ENCODE measurements at places on chromosomes 11 and 22. TPM values are rescaled to one million over a fixed set of nuclear protein-coding genes. Genes with fewer than 3 reads are reported as not detected.

Gene HORMAD2
- polyA plus RNA-seq: not detected

Gene SCN4B
- 4.9 TPM for polyA plus RNA-seq

Gene SELENOH
- polyA plus RNA-seq: 326 TPM

Gene ME3
- polyA plus RNA-seq: 2.7 TPM

Gene ENTHD1
- not detected for polyA plus RNA-seq

Gene ACR
- polyA plus RNA-seq: not detected

Gene HBB
- polyA plus RNA-seq: not detected

Gene INS
- not detected for polyA plus RNA-seq

Gene DGCR6L
- polyA plus RNA-seq: 93.5 TPM

Gene LYVE1
- not detected for polyA plus RNA-seq

Gene SCUBE2
- polyA plus RNA-seq: 0.29 TPM

Gene HTR3A
- polyA plus RNA-seq: 9.3 TPM

Gene AGBL2
- 6.5 TPM for polyA plus RNA-seq

Gene P2RY2
- 1.5 TPM for polyA plus RNA-seq

Gene PKP3
- 16.7 TPM for polyA plus RNA-seq

Gene ANKK1
- 0.38 TPM for polyA plus RNA-seq

Gene MS4A6E
- not detected for polyA plus RNA-seq

Gene CPT1A
- polyA plus RNA-seq: 2.9 TPM

Gene CNIH2
- polyA plus RNA-seq: 11.6 TPM

Gene GLB1L3
- polyA plus RNA-seq: 14.9 TPM

Gene GATD1
- 101 TPM for polyA plus RNA-seq

Gene SEPTIN3
- 39.7 TPM for polyA plus RNA-seq

Gene ABCC8
- 4.9 TPM for polyA plus RNA-seq

Gene TIRAP
- polyA plus RNA-seq: 5.6 TPM

Gene CHADL
- polyA plus RNA-seq: 2.2 TPM

Gene ANGPTL5
- polyA plus RNA-seq: not detected

Gene PAFAH1B2
- polyA plus RNA-seq: 26.2 TPM

Gene DMC1
- polyA plus RNA-seq: 3.8 TPM

Gene UPB1
- 0.09 TPM for polyA plus RNA-seq

Gene SCGB1C1
- not detected for polyA plus RNA-seq

Gene IRAG1
- polyA plus RNA-seq: 1.8 TPM

Gene OR52I2
- polyA plus RNA-seq: not detected

Gene ZNF280A
- polyA plus RNA-seq: 0.06 TPM

Gene CTNND1
- polyA plus RNA-seq: 97.8 TPM

Gene MUC2
- polyA plus RNA-seq: not detected

Gene KDELR3
- 8.0 TPM for polyA plus RNA-seq

Gene JAML
- 0.05 TPM for polyA plus RNA-seq

Gene KCNJ1
- polyA plus RNA-seq: 0.19 TPM

Gene NXPE2
- not detected for polyA plus RNA-seq

Gene UBQLNL
- 0.35 TPM for polyA plus RNA-seq

Gene DERL3
- polyA plus RNA-seq: 27.8 TPM

Data from H1 (cell line).